ENCODE measurements at places on chromosomes 6 and 20. TPM values are rescaled to one million over a fixed set of nuclear protein-coding genes. Genes with fewer than 3 reads are reported as not detected.

DNA sequence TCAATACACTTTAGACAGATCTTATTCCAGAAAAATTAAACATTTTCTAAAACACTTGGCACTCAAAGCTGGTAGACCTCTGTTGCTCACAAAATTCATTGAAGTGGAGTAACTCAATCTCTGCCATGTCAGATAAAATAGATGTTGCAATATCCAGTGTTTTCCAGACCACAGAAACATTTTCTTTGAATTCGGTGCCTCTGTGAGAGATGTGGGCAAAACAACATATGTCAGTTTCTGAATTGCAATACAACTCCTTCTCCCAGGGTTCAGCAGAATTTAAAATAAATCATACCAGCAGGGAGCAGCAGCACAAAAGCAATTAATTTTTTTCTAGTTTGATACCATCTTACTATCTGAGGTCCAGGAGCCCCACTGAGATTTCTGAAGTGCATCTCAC lies 11.3 kb upstream of the PKHD1 start:
- DNase-seq: no peak

DNA sequence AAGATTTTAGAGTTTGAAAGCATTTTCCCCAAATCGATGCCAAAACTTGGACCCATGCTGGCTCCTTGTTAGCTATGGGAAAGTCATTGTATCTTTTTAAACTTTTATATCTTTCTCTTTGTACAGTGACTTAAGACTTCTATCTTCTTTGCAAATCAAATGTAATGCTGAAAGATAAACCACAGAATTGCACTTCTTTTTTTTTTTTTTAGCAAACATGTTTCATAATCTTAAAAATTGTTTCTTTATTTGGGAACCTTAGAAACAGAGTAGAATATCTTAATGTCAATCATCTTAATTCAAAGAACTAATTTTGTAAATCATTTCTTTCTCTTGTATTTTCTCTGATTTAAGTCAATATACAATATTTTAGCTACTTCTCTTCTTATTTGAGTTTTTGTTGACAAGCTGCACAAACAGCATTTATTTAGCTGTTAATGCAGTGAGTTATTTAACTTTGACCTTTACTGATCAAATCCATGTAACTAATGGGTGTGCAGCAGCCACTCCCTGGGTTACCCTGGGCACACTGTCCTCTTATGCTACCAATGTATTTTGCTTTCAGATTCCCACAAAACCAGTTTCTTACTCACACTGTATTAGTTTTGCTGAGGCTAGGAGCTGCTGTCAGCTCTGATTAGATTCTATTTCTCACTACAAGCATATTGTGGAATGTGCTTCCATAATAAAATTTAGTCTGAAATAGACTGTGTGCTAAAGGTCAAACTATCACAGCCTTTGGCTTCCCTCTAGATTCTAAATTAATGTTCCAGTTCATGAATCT lies 279.6 kb downstream of the ADGB start:
- no peak for DNase-seq

DNA sequence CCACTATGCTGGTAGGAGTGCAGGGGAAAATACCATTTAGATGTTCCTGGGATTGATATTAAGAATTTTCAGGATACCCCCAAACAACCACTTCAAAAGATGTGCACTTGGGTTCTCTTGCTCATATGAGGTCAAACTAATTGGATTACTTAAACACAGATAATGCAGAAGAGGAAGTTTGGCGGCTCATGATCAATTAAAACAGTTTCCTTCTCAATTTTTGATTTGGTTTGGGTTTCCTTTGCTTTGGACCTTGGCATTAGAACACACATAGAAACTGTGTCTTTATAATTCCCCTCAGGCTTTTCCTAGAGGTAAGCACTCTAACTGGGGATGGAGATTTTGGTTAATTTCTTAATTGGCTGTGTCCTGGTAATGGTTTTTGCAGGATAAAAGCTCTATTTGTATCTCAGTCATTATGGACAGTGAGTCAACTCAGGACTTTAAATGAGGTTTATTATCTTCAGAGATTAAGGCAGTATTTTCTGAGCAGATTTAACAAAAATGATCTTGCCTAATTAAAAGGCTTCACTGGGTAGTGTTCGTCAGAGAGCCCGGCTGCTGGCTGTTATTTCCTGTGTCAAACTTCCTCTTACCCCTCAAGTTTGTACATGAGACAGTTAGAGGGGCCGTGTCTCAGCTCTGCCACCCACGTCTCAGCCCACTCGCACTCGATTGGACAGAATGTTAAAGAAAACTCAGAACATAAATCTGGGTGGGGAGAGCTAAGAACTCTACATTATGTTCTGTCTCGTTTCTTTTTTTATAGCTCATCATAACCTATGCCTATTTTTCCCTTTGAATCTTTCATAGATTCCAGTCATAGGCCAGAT lies 50.3 kb upstream of the PREP start:
- DNase-seq: no peak

- no peak for DNase-seq
These were observed 16.7 kb downstream of the KCTD20 start for GRCh38 chr6:36459501-36459900.

DNA sequence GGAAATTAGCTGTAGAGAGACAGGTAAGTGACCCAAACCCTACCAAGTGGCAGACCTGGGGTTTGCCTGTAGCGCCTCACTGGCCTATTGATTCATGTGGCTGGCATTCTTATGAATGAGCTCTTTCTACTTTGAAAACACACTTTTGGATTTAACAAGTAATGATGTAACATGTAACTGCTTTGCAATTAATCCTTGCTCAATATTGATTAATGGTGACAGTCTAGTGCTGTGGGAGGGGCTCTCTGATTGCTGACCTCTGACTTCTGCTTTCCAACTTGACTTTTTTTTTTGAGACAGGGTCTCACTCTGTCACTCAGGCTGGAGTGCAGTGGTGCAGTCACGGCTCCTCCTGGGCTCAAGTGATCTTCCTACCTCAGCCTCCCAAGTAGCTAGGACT lies 82.7 kb downstream of the TIAM2 start:
- DNase-seq: no peak

- DNase-seq: peak; percentile 8
These were observed 561.2 kb downstream of the HAO1 start for GRCh38 chr20:7378864-7379605.

- no peak for DNase-seq
These were observed 5.1 kb downstream of the SOX4 start for GRCh38 chr6:21598674-21599023.

DNA sequence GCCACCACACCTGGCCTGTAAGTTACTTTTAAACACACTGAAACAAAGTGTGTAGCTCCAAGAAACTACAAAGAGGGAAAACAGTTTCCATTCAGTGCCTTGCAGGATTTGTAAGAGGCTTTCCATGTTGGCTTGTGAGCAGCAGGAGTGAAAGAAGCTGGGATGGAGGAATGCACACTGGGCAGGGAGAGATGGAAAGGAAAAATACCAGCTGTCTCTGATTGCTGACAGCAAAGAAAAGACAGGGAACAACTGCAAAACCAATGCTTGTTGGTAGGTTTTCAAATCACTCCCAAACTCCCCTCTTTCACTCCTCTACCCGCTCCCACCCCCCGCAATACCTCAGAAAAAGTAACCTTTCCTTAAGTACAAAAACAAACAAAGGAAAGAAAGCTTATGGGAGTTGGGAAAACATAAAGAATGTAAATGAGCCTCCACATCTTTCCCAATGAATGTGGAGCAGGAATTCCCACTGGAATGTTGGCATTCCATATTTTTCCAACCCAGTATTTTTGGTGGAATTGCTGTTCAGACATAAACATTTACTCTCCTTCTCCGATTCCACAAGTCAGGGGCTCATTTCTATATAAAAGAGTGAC lies 166.1 kb downstream of the THBS2 start:
- no peak for DNase-seq

DNA sequence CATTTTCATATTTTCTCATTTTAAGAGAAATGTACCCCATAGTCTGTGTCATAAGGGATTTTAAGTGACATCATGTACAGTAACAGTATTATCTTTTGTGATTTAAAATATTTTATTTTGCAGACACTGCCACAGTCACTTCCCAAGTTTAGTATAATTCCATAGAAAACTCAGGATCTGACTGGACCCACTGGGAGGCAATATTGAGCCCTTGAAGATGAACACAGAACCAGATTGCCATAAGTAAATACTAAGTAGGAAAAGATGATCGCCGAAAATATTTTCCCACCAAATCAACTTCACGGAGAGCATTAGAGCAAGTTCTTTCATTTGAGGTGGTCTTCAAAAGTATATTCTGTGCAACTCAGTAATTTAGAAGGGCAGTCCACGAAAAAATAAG lies 17.6 kb upstream of the PKHD1 start:
- no peak for DNase-seq

GRCh38 chr6:159170999-159171712 lies 2.0 kb downstream of the FNDC1 start:
- DNase-seq: peak; percentile 99

DNA sequence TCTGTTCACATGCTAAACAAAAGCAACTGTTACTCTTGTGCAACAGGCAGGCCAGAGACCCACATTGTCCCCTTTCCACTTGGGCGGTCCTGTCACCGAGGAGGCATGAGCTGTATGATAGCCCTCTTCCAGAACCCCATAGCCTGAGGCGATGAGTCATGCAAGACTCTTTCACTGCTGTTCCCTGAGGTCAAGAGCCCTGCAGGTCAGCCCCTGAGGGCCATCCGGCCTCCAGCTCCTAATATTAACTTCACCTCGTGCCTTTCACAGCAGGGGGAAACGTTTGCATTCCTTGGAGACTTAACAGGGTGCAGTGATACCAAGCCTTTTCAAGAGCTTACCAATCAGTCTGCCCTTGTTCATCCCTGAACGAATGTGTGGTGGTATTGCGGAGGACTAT lies 253.3 kb upstream of the ECI2 start:
- no peak for DNase-seq

- no peak for DNase-seq
These were observed 226.3 kb upstream of the SMLR1 start for GRCh38 chr6:130600880-130601341.

GRCh38 chr6:12110523-12111362 lies 98.6 kb downstream of the HIVEP1 start:
- no peak for DNase-seq

- DNase-seq: no peak
These were observed 51.4 kb upstream of the GMDS start for GRCh38 chr6:2296781-2297180.

DNA sequence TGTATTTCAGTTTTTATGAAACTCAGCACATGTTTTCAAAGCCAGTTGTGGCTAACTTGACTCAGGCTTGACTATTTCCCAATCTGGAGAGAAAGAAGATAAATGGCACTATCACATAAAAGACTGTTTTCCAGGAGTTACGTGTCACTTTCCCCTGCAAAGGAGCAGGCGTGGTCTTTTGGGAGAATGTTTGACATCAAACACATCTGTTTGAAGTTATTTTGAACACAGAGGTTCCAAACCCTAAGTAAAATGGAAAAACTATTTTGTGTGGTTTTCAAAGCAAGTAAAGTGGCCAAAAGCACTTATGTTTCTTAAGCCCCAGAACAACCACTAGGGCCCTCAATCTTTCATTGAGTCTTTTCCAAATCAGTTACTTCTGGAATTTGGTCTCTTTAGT lies 89.7 kb downstream of the FOXF2 start:
- DNase-seq: no peak

DNA sequence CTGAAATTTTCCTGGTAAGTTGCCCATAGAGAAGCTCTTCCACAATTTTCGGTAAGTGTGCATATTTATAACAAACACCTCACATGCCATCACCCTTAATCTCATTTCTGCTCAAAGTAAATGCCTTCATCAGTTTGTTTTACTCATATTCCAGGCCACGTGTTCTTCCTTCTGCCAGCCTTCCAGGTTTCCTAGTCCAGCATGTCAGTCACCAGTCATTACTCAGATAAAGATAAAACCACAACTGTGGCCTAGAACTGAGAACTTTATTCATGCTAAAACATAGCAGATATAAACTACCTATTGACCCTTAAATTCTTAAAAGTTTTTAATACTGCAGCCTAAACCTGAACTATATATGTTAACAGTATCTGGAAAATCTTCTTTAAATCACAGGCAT lies 149.5 kb upstream of the SLC22A16 start:
- DNase-seq: peak; percentile 84

DNA sequence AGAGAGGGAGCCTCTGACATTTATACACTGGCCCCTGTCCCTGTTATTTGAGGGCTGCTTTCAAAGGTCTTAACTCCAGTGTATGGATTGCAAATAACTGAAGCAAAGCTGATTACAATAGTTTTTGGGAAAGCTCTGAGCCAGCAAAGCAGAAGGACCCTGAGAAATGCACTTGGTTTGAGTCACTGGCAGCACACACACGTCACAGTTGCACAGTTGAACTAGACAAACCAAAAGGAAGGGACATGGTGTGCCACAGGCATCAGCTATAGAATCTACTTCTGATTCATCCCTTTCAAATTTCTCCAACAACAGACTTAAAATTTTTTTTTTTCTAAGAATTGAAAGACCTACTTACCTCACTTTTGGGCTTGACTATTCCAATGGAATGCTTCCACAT lies 56.4 kb downstream of the SNRNP48 start:
- DNase-seq: peak; percentile 75

GRCh38 chr6:107473660-107474059 lies 14.3 kb upstream of the PDSS2 start:
- no peak for DNase-seq

DNA sequence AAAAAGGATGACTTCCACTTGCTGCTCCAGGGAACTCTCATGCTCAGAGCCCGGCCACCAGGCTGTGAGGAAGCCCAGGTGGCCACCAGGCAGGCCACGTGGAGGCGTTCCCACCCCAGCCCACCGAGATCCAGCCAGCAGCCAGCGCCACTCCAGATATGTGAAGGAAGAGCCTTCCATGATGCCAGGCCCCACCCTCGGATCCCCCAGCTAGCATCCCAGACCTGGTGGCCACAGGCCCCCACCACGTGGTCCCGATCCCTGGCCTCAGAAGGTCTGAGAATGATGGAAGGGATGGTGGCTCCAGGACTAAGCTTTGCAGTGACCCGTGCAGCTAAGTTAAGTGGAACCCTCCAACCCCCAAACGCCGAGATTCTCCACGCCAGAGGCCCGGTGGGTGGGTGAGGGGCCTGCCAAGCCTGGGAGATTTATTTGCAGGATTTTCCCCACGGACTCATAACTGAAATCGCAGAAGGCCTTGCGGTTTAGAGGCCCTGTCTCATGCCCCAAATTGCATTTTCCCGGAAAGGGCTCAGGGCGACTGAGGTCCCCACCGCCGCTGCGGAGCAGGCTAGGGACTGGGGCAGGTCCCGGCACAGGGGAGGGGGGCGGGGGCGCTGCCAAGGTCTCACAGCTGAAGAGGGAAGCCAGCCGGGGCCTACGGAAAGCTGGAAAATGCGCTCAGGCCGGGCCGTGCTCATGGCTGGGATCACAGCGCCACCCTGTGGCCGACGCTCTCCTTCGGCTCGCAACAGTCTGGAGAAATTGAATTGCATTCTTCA lies 31.1 kb upstream of the CST7 start:
- DNase-seq: peak; percentile 95

- DNase-seq: no peak
These were observed 11.5 kb upstream of the ZNF133 start for GRCh38 chr20:18276821-18277220.

The PLAGL1 gene
- total RNA-seq: 22.4 TPM

The MCHR2 gene
- total RNA-seq: not detected

The SLC22A2 gene
- under 0.01 TPM for total RNA-seq

The HTR1B gene
- not detected for total RNA-seq

The E2F1 gene
- total RNA-seq: 1.4 TPM

The BANF2 gene
- not detected for total RNA-seq

The PARD6B gene
- 0.72 TPM for total RNA-seq
